Left ventricle myocardium inferior (tissue), 1 donor: ENCODE measurements at places on chromosomes 7 and 10. TPM values are rescaled to one million over a fixed set of nuclear protein-coding genes. Genes with fewer than 3 reads are reported as not detected.
A peak's percentile ranks its signal among the peaks of the same experiment; 100 is the strongest.

VSIR gene
- 104 TPM for total RNA-seq

ZNF783 gene
- total RNA-seq = 4.5 TPM

PDLIM1 gene
- total RNA-seq = 358 TPM

VAX1 gene
- total RNA-seq = not detected

GLUD1 gene
- total RNA-seq = 96.4 TPM

EPO gene
- total RNA-seq = not detected

MGAM2 gene
- total RNA-seq = not detected

GRCh38 chr10:44395902-44396670 is 11.2 kb upstream of the CXCL12 start:
- no peak overlapping the region for H3K27ac ChIP-seq
- H3K4me3 ChIP-seq = no peak overlapping the region
- no peaks in the 10 kb centered on the region for H3K4me1 ChIP-seq
- no peaks in the 10 kb centered on the region for H3K36me3 ChIP-seq
- peaks cover 17% of the 10 kb centered on the region for H3K27me3 ChIP-seq

DNA sequence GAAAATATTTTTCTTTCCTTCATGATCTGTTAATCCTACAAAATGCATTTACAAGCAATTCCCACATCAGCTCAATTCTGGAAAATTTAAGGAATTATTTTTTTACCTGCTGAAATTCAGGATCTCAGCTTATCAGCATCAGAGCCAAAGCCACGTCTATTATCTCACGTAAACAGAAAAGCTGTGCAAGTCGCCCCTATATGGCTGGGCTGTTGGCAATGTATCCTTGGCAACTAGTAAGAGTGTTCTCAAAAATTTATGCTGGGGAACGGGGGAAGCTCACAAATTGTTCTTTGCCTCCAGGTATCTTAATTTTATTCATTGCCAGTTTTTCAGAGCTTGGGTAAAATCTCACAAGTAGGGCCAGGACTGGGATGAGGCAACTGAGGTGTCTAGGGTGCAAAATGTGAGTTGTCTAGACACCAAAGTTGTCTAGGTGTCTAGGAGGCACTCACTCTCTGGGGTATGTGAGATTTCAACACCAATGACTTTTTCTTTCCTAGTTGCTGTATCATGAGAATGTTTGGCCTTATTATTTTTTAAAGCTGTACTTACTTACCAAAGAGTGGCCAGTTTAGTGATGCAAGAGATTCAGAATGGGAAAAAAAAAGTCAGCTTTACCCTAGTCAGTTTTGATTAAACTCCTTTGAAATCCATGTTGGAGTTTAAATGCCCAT is 5.1 kb downstream of the GSTO2 start:
- DNase-seq = no peak
- peaks cover 12% of the 10 kb centered on the region for H3K4me1 ChIP-seq
- peaks cover 10% of the 10 kb centered on the region for H3K27me3 ChIP-seq
- no peak overlapping the region for H3K27ac ChIP-seq
- H3K36me3 ChIP-seq = no peaks in the 10 kb centered on the region

DNA sequence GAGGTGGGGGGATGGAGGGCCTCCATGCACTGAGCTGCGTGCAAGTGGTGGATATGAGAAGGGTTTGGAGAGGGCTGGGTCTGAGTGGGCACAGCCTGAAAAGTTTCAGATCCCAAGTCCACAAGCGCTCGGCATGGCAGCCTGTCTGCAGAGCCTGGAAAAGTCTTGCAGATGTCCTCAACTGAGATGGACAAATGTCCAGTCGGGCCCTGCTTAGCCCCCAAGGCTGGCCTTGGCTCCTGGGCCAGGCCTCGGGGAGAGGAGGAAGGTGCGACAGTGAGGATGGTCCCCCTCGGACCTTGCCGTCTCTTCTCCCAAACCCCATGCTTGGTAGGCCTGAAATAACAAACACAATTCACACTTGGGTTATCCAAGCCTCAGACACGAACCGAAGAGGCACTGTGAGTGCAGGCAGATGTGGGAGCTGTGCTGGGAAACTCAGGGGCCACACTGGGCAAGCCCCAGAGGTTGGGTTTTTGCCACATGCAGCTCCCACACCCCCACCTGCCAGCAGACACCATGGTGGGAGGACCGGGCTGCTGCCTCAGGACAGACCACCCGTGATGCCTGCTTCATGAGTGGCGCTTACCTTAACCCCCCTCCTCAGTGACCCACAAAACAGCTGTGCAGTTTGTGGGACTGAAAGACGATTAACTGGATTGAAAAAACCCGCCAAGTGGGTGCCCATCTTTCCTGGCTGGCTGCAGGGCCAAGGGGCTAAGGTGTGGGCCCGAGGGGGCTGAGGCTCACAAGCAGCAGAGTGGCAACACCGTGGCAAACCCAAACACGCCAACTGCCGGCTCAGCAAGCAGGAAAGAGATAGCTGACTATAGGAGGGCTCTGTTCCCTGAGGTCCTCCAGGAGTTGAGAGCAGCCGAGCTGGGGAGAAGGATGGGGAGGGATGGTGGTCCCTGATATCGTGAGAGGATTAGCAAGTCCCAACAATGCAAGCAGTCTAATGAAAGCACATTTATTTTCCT is 156.8 kb downstream of the RNF216 start:
- no peak overlapping the region for H3K27ac ChIP-seq
- no peak overlapping the region for H3K4me3 ChIP-seq
- H3K27me3 ChIP-seq = no peaks in the 10 kb centered on the region
- no peak for DNase-seq
- peaks cover 49% of the 10 kb centered on the region for H3K36me3 ChIP-seq

GRCh38 chr7:134724606-134725005 is 54.8 kb upstream of the CALD1 start:
- H3K4me3 ChIP-seq = no peak overlapping the region
- no peak for DNase-seq
- H3K4me1 ChIP-seq = peaks cover 30% of the 10 kb centered on the region

DNA sequence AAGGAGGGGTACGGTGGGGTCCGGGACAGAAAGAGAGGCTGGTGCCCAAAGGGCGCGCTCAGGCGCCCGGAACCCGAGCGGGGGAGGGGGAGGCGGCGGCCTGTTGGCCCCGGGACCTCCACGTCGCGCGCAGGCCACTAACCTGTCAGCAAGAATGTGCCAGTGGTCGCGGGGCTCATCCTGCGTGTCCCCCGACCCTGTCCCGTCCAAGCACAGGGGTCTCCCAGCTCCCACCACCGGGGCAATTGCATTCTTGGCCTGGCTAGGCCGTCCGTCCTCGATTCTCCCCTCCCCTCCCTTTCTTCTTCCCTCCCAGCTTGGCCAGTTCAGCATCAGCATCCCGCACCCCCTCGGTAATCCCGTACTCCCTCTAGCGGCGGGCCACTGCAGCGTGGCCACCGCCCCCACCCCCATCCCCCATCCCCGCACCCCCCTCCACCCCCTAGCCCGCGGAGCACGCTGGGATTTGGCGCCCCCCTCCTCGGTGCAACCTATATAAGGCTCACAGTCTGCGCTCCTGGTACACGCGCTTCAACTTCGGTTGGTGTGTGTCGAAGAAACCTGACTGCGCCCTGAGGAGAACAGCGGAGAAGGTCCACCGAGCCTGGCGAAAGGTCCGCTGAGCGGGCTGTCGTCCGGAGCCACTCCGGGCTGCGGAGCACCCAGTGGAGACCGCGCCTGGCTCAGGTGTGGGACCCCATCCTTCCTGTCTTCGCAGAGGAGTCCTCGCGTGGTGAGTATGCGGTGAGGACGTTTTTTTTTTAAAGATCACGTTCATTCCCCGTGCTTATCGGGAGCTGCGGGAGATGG is at the start of gene SGCE:
Gene SGCE (minus strand): TSS at position 286 of the 810 bp plus-strand sequence. CDS start 35 bp downstream, at position 251.
- H3K4me3 ChIP-seq = peak within 1 kb of the TSS; percentile 80
- H3K27ac ChIP-seq = peak within 1 kb of the TSS; percentile 76
- peaks cover 32% of the 10 kb centered on the region for H3K27me3 ChIP-seq
- peak; percentile 68 for DNase-seq
- H3K4me1 ChIP-seq = peaks cover 32% of the 10 kb centered on the region
- H3K36me3 ChIP-seq = no peaks in the 10 kb centered on the region

GRCh38 chr10:20743942-20744341 is 153.2 kb downstream of the NEBL start:
- H3K4me1 ChIP-seq = no peaks in the 10 kb centered on the region
- H3K27me3 ChIP-seq = no peaks in the 10 kb centered on the region
- H3K27ac ChIP-seq = no peak overlapping the region

- DNase-seq = no peak
- no peaks in the 10 kb centered on the region for H3K36me3 ChIP-seq
- H3K27me3 ChIP-seq = peaks cover 12% of the 10 kb centered on the region
- H3K4me1 ChIP-seq = no peaks in the 10 kb centered on the region
- H3K27ac ChIP-seq = no peak overlapping the region
These were observed 91.3 kb upstream of the FAM171A1 start for GRCh38 chr10:15462253-15462897.

DNA sequence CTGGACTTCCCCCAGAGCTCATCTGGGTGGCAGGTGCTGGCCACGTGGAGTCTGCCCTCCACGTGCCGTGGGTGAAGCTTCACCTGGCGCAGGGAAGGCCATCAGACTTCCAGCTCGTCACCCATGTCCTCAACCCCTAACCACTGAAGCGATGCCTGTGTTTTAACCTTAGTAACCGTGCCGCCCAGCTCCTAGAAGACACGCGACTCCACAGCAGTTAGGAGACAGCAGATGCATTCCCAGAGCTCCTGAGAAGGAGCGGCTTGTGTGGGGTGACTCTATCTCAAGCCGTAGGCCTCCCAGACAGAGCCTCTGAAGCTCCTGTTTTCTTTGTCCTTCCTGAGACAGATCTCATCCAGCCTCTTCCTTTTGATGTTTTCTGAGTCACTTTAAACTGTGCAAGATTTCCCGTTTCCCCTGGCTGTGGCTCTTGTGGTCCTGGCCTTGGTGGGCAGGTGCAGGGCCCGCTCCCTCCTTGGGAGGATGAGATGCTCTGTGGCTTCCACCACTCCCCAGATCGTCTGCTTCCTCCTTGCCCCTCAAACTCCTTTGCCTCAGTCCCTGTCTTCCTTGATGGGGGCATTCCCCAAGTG is 41.4 kb upstream of the AP5Z1 start:
- peaks cover 61% of the 10 kb centered on the region for H3K4me1 ChIP-seq
- H3K27me3 ChIP-seq = no peaks in the 10 kb centered on the region
- DNase-seq = no peak
- peak overlapping the region; percentile 50 for H3K27ac ChIP-seq

DNA sequence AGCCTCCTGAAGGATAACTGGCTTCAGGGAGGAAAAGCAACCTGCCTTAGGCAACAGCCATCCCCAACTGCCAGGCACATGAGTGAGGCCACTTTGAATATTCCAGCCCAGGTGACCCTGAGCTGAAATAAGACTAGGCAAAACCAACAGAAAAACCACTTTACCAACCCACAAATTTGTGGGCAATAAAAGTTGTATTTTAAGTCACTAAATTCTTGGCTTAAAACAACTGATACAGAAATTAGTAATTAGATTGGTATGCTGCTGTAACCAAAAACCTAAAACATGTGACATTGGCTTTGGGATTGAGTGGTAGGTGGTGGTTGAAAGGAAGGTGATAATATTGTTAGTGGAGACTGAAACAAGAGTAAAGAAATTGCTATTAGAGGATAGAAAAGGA is 39.9 kb downstream of the ABCB4 start:
- H3K4me3 ChIP-seq = no peak overlapping the region
- H3K4me1 ChIP-seq = no peaks in the 10 kb centered on the region

- H3K4me1 ChIP-seq = no peaks in the 10 kb centered on the region
- no peak overlapping the region for H3K27ac ChIP-seq
- no peak overlapping the region for H3K4me3 ChIP-seq
- H3K27me3 ChIP-seq = no peaks in the 10 kb centered on the region
These were observed 90.3 kb downstream of the GLCCI1 start for GRCh38 chr7:8058852-8059251.

DNA sequence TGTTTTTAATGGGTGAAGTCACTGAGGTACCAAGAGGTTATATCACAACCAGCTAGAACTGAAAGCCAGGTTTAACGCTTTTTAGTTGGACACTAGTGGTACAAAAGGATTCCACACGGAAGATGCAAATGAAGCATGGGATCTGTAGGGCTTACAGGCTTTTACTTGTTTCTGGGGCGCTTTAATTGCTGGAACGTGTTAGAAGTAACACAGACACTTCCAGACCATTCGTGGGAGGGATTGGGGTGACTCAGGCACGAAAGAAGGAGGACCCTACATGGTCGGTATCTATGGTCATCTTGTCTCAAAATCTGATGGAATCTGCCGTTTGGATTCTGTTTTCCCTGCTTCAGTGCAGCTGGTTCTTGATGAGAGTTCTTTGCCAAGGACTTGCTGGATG is 1.0 kb downstream of the YKT6 start:
- H3K27me3 ChIP-seq = peaks cover 12% of the 10 kb centered on the region
- no peak overlapping the region for H3K27ac ChIP-seq
- peak overlapping the region; percentile 84 for H3K4me3 ChIP-seq

DNA sequence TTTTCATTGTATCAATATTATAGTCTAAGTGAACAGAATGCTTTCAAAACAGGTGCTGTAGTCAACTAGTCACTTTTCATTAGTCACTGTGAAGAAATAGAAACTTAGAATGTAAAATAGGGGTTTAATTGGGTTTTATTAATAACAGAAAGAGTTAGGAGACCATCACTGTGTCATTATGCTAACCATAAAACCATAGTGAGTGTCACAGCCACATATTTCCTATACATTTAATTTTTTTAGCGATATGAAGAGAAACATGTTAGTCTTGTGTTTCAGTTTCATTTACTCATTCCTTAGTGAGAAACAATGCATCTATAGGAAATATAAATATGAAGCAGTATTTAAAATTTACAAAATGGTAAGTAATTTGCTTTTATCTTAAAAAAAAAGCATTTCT is 22.2 kb downstream of the SPAG6 start:
- H3K27ac ChIP-seq = no peak overlapping the region
- peaks cover 5% of the 10 kb centered on the region for H3K27me3 ChIP-seq
- no peak overlapping the region for H3K4me3 ChIP-seq
